ENCODE measurements at places on chromosomes 7 and 10. TPM values are rescaled to one million over a fixed set of nuclear protein-coding genes. Genes with fewer than 3 reads are reported as not detected.

The BHLHA15 gene
- not detected for total RNA-seq

The NEUROG3 gene
- total RNA-seq: not detected

The ASZ1 gene
- not detected for total RNA-seq

The CCAR1 gene
- 62.3 TPM for total RNA-seq

The CPN1 gene
- total RNA-seq: not detected

The ECHS1 gene
- total RNA-seq: 108 TPM

The OR2A5 gene
- total RNA-seq: not detected

The NKX6-2 gene
- not detected for total RNA-seq

The HOXA9 gene
- total RNA-seq: 74.8 TPM

The PAX2 gene
- total RNA-seq: 0.07 TPM

The GIMAP1 gene
- total RNA-seq: not detected

The MCM7 gene
- total RNA-seq: 227 TPM

The AASS gene
- 18.9 TPM for total RNA-seq

The FGFR2 gene
- total RNA-seq: 0.19 TPM

The SORCS1 gene
- 1.2 TPM for total RNA-seq

The LBX1 gene
- 1.1 TPM for total RNA-seq

The DUSP5 gene
- total RNA-seq: 9.5 TPM

The CLEC2L gene
- total RNA-seq: not detected

The MALRD1 gene
- not detected for total RNA-seq

The ADRA2A gene
- total RNA-seq: not detected

The GIMAP2 gene
- 3.0 TPM for total RNA-seq

The FKBP9 gene
- 277 TPM for total RNA-seq

The NKX2-3 gene
- total RNA-seq: 1.2 TPM

The GOLGA7B gene
- total RNA-seq: 1.2 TPM

The MORN4 gene
- 6.2 TPM for total RNA-seq

The MYO1G gene
- total RNA-seq: 0.76 TPM

The TMEM236 gene
- total RNA-seq: 0.05 TPM

The TAS2R3 gene
- total RNA-seq: not detected

The ACBD7 gene
- total RNA-seq: 9.3 TPM

The PILRA gene
- not detected for total RNA-seq

The ZNF487 gene
- total RNA-seq: 6.6 TPM

The METTL27 gene
- total RNA-seq: 2.3 TPM

The DKK1 gene
- 1,320 TPM for total RNA-seq

The STEAP1B gene
- total RNA-seq: not detected
